ENCODE measurements at places on chromosomes 16 and 17.

GRCh38 chr17:12627177-12627629 is 38.5 kb upstream of the MYOCD start:
- DNase-seq, result peak; percentile 92

GRCh38 chr16:84455031-84455430 is 49.4 kb downstream of the MEAK7 start:
- DNase-seq, result no peak

GRCh38 chr16:24972608-24973220 is 42.5 kb downstream of the ARHGAP17 start:
- peak; percentile 44 for DNase-seq

DNA sequence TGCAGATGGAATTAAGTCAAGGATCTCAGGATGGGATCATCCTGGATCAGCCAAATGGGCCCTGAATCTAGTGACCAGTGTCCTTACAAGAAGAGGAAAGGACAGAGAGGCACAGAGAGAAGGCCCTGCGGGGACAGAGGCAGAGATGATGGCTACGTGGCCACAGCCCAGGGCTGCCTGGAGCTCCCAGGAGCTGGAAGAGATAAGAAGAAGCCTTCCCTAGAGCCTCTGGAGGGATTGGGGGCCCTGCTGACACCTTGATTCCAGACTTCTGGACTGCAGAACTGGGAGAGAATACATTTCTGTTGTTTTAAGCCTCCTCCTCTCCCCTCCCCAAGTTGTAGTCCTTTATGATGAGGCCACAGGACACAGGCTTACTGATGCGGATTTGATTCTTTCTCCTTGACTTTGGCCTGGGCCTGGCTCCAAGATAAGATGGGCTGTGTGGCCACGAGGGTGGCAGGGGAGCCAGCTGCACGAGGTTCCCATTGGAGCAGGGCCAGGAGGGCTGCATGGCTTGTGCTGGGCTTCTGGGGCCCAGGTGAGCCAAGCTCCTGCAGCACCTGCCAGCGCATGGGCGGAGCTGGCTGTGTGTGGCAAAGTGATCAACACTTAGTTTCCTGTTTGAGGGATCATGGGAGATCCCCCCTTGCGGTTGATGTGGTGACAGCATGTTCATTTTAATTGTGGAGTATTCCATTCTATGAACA is 146.1 kb downstream of the IRF8 start:
- DNase-seq, result no peak

GRCh38 chr17:74235040-74235581 is 21.7 kb downstream of the TTYH2 start:
- no peak for DNase-seq

GRCh38 chr16:48903039-48903438 is 293.1 kb upstream of the N4BP1 start:
- DNase-seq, result no peak

GRCh38 chr17:71558901-71559300 is 561.9 kb upstream of the SOX9 start:
- no peak for DNase-seq

DNA sequence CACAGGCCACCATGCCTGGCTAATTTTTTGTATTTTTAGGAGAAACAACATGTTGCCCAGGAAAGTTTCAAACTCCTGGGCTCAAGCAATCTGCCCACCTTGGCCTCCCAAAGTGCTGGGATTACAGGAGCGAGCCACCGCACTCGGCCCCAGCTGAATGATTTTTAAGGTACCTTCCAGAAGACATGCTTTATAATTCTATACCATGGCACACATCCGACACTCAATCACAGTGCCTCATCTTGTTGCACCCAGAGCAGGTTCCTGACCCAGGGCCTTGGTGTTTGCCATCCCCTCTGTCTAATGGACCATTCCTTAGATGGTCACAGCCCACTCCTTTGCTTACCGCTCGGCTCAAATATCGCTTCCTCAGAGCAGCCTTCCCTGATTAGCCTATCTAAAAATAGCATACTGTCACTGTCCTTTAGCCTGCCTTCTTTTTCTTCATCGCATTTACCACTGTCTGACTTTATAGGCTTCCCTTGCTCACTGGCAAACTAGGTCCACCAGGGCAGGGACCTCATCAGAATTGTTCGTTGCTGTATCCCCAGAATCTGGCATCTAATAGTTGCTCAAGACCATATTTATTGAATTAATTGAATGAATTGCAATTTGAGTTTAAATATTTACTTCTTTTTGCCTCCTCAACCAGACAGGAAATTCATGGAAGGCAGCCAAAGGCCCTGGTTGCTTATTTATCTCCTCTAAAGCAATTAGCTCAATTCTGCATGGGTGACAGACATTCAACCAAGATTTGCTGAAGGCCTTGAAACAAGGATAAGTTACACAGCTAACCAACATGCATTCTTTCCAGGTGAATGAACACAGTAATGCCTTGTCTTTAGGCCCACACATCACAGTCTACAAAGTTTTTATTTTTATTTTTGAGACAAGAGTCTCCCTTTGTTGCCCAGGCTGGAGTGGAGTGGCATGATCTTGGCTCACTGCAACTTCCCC is 6.3 kb upstream of the TENT4B start:
- no peak for DNase-seq

DNA sequence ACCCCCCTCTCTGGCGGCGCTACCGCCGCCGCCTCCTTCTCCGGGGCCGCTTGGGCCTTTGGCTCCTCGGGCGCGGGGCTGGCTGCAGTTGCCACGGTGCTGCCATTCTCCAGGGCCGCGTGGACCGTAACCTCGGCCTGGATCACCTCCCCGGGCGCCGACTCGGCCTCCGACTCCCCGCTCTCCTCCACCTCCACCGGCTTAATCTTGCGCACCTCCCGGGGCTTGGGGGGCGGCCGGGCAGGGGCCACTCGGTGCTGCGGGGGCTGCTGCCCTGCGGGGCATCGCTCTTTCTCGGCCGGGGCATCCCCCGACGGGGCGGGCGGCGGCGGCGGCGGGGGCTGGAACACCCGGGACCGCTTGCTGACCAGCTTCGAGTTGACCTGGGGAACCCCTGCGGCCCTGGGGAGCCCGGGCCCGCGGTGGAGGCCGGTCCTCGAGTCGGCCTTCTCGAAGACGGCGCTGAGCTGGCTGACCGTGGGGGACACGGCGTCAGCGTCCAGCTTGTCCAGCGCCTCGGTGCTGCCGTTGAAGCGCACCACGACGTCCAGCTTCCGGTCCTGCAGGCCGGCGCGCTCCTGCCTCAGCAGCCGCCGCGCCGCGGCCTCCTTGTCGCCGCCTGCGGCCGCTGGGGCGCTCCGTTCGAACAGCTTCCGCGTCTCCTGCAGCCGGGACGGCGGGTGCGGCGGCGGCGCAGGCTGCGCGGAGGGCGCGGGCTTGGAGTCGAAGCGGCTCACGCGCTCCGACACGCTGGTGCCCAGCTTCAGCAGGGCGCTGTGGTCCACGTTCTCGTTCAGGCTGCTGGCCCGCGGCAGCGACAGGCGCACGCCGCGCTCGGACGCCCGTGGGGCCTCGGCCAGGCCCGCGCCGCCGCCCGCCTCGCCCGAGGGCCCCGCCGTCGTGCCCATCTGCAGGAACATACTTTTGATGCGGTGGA is 792 bp downstream of the PPP1R9B start:
- peak; percentile 31 for DNase-seq

GRCh38 chr16:53152329-53152728 is 97.5 kb downstream of the CHD9 start:
- no peak for DNase-seq

DNA sequence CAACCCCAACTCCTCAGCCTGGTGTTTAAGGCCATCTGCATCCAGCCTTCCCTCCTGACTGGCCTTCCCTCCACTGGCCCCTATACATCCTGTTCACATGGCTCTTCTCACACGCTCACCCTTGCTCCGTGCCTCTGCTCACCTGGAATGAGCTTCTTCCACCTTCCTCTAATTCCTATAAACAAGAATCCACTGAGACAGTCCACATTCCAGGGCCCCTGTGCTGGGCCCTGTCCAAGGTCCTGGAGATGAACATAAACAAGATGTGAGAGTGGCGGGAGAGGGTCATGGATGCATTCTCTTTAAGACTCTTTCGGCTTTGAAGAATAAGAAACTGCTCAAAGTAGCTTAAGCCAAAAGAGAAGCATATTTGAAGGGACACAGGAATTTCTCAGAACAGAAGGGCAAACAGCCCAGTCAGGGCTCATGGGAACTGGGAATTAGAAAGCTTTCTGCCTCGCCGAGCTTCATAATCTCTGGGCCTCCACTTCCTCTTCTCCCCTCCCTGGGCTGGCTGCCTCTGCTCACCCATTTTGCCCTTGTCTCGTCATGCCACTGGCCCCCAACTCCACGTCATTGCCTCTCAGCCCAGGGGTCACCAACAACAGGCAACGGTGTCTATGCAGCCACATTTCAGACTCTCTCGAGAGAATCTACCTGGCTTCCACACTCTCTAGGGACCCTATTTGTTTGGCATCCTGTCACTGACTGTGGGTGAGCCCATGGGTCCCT is 13.5 kb downstream of the SPPL2C start:
- DNase-seq, result peak; percentile 34

- peak; percentile 13 for DNase-seq
These were observed 2.2 kb downstream of the NT5M start for GRCh38 chr17:17305281-17305801.

DNA sequence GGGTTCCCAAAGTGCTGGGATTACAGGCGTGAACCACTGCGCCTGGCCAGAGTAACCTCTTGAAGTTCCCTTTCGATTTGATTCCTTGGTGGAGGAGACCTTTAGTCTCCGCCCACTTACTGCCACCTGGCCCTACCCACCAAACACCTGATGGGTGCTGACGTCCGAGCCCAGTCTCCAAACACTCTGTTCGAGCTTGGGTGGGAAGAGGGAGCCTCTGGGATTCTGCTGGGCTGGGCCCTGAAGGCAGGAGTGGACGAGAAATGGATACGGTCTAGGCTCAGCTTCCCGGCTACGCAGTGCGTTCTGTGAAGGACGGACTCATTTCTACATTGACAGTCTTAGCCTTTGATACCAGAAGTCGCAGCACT is 870 bp upstream of the ITGA3 start:
- DNase-seq, result no peak

DNA sequence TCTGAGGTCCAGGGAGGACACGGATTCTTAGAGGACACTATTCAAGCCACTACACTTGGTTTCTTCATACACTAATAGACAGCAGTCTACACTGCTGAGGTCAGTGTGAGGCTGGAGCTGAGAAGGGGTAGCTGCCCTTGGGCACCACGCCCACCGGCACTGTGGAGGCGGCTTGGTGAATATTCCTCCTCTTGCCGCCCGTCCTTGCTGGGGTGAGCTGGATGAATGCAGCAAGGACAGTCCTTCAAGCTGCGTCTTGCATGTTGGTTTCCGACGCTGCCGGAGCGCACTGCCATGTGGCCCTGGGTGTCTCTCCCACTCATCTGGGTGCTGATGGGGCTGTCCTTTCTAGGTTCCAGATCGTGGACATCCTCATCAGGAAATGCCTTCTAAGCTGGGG is 2.6 kb downstream of the ZNF205 start:
- DNase-seq, result no peak

DNA sequence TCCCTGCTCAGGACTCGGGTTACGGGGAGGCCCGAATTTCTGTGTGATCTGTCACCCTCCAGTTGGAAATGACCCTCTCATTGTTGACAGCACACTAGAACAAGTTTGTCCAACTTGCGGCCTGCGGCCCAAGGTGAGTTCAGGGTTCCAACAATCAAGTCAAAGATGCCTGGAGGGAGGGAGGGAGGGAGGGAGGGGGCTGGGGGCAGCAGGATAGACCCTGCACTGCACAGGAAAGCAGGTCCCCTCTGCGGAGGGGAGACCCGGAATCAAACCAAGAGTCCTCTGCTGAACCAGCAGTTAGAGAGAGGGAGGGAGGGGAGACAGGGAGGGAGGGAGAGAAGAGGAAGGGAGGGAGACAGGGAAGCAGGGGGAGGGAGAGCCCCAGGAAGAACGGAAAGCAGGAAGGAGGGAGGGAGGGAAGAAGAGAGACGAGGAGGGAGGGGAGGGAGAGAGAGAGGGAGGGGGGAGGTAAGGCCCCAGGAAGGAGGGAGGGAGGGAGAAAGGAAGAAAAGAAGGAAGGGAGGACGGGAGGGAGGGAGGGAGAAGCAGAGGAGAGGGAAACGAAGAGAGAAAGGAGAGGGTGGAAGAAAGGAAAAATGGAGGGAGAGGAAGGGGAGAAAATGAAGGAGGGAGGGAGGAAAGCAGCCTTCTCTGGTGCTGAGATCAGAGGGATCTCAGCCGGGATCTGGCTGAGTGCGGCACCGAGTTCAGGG is 96.7 kb upstream of the CDH5 start:
- DNase-seq, result peak; percentile 56

Data from fibroblast of upper back skin (primary cell).